ENCODE measurements at places on chromosomes 12 and 14.
A peak's percentile ranks its signal among the peaks of the same experiment; 100 is the strongest.

DNA sequence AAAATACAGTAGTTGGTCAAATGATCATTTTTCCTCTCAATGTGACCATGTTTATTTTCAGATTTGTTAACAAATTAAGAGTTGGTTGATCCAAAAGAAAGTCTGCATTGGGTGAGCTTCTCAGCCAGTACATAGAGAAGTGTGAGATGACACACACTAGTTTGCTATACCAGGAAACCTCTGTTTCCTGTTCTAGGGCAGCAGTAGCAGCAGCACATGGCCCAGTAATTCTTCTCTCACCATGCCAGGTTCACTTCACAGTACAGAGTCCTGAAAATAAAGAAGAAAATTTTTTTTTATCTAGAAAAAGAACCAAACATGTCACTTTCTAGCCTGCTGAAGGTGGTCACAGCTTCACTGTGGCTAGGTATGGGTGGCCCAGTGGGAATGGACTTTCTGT is 250.2 kb upstream of the OR4E1 start:
- no peak for DNase-seq

- DNase-seq = no peak
Observed at GRCh38 chr12:130766470-130766869, 50.4 kb upstream of the RIMBP2 start.

GRCh38 chr12:101876861-101877805 is at the start of gene DRAM1:
DRAM1 (plus strand) TSS chr12:101877580; CDS start chr12:101877790, 210 bp downstream.
- DNase-seq = no peak

DNA sequence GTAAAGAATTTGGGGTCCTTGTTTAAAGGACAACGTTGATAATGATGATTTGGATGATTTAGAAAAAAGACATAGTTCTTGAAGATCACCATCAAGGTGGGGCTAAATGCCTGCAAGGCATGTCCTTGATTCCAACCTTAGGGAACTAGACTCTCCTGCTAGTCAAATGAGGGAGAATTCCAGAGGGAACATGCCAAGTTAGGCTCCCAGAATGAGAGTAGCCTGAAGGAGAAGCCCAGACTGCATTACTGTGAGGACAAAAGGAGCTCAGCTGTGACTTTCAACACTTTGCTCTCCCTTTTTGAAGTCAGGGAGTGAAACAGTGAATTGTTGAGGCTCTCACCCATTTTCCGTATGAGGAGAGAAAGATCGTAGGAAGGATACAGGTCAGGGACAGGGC is 95.2 kb upstream of the TBX3 start:
- DNase-seq = no peak

DNA sequence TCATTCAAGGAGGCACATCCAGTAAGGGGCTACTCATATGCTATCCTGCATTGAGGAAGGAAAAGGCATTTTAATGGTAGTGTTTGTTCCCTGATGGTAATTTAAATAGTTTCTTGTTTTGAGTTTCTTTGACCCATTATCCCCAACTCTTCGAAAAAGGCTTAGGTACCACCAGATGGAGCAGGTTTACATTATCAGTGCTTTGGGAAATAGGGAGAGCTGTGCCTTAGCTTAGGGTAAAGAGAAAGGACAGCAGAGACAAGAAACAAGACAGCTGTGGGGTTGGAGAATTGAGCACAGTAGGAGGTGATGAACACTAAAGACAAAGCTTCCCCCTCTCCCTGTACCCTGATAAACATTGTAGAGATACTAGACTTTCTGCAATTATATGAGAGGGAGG is 29.1 kb upstream of the HELB start:
- no peak for DNase-seq

- no peak for DNase-seq
Observed at GRCh38 chr14:61525293-61526011, 169.9 kb upstream of the HIF1A start.

DNA sequence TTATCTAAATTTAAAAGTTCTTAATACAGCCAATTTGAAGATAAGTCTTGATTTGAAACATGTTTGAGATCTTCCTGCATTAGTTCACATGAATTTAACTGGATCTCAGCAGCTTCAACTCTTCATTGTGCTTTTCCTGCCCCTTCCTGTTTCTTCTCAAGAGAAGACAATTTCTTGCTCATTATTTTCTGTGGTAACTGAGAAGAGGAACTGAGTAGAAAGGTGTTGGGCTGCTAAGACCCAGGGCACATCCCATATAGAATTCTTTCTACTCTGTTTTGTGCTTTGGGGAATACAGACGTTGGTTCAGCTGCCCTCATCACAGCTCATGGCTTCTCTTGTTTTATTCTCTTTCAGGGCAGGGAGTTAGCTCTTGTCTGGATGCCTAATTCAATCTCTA is 110.2 kb downstream of the SNAPC1 start:
- DNase-seq = no peak

DNA sequence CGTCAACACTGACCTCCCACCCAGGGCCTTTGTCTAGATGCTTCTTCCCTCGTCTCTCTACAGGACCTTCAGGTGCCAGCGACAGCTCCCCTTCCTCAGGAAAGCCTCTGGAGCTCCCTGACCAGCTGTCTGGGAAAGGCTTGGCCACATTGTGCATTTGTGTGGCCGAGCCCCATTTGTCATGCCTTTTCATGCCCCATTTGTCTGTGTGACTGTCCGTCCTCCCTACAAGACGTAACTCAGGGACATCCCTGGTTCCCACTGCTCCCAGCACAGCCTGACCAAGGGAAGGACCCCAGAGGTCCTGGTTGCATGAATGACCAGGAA is 23.8 kb downstream of the ZFYVE21 start:
- no peak for DNase-seq

- no peak for DNase-seq
Observed at GRCh38 chr14:90576981-90577660, 180.3 kb downstream of the CALM1 start.

DNA sequence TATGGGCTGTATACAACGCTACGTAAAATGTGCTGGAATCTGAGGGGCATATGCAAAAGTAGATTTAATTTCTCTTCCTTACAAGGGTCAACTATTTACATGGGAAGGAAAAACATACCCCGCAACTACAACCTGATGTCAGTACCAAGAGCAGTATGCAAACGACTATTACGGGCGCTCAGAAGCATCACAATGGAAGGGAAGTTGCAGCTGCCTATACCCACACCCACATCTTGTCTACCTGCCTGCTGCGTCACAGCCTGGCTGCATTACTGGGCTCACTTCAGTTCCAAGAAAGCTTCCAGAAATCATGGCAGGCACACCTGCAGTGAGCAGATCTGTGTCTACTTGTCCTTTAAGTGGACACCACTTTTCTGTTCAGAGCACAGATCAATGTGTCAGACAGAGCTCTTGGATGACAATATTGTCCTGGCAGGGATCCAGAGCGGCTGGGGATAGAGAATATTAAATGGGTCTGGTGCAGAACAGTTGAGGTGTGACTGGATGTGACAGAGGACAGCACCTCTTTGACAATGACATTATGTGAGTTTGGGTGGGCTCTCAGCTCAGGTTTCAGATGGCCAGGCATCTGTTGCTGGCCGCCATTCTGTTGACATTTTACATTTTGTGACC is 41.5 kb upstream of the GNG2 start:
- peak; percentile 67 for DNase-seq

- DNase-seq = no peak
Observed at GRCh38 chr12:124774462-124775167, 89.0 kb downstream of the SCARB1 start.

DNA sequence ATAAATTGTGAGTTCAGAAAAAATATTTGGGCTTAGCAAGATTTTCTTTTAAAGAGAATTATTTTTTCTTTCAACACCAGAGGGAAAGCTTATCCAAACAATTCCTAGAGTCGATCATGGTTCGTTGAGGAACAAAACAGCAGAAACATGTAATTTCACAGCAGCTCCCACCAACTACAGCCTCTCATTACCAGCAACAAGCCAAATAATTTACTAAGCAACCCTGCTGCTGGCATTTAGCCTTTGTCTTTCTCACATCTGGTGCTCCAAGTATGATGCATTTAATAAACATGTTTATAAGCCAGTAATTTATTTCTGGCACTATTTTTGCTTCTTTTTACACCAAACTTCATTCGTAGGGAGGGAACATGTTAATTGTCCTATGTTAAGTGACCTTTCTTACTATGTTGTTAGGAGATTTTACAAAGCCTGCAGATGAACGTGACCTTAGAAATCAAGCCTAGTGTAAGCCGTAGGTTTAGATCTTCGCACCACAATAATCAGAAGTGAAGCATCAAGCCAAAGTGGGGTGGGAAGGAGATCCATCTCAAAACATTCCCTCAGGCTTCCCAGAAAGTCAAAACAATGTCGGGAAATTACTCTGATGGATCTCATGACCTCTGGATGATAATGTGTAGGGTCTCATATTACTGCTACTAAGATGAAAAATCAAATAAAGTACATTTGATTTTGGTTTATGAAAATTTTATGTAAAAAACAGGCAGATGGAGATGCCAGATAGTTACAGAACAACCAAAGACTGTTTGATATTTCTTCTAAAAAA is 128.4 kb downstream of the RPAP3 start:
- no peak for DNase-seq

DNA sequence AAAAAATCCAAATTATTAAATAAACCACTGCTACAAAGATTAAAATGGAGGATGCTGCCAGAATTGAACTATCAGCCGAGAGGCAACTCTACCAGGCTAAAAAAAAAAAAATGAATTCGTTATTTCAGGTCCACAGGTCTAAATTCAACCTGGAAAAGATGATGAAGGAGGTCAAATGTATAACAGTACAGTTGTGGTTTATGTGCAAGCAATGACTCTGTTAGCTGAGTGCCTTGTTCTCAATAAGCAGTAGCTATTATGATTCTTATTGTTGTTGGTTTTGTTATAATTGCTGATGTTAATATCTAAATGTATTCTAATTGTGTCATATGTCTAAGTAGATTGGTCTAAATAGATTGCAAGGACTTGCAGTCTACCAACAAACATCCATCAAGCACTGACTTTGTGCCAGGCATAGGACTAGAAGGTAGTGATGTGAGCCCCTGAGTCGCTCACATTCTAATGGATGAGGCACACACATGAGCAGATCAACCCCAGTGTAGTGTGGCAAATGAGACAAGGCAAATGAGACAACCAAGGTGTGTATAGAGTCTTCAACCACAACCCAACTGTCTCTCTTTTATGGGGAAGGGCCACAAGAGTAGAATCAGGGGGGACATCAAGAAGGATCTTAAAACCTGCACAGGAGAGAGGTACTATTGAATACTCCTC is 77.0 kb upstream of the PLEKHG7 start:
- DNase-seq = no peak

- no peak for DNase-seq
Observed at GRCh38 chr12:112342587-112342986, 39.6 kb downstream of the HECTD4 start.

GRCh38 chr12:47570151-47570550 is 135.7 kb downstream of the RPAP3 start:
- DNase-seq = no peak

- DNase-seq = no peak
Observed at GRCh38 chr14:70780396-70781075, 28.8 kb downstream of the MAP3K9 start.

GRCh38 chr12:46198913-46199312 is 69.9 kb downstream of the SLC38A1 start:
- no peak for DNase-seq

DNA sequence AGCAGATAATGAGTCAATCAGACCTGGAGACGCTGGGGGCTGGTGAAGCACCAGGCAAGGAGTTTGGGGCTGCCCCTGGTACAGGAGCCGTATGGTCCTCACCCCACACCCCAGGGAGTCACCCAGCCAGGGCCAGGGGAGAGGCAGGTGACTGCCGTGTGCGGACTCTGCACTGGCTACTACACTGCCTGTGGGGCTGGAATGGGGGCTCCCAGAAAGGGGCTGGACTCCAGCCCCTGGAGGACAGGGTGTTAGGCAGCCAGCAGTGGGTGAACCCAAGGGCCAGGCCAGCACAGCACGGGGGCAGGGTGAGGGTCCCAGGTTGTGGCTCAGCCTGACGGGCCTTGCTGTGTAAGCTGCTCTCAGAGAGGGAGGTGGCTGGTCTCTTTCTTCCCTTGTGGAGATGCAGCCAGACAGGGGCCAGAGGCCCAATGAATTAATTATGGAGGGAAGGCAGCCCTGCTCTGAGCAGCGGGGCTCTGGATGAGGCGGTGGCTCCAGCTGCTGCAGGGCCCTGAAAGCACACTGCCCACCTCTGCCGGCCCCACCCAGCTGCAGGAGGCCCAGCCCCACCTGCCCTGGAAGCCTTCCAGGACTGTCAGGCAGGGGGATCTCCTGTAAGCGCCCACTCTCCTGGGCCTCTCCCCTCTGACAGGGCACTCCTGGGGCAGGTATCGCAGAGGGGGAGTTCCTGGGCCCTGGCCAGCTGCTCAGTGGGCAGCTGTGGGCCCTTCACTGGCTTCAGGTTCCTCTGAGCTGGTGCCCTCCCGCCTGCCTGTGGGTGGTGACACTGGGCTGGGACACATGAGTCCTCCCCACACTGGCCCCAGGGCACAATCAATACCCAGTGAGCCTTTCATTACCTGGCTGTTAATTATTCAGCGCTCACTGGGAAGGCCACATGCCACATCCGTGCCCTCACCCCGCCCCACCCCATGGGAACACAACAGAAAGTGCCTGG is 142.5 kb upstream of the C14orf180 start:
- DNase-seq = no peak

DNA sequence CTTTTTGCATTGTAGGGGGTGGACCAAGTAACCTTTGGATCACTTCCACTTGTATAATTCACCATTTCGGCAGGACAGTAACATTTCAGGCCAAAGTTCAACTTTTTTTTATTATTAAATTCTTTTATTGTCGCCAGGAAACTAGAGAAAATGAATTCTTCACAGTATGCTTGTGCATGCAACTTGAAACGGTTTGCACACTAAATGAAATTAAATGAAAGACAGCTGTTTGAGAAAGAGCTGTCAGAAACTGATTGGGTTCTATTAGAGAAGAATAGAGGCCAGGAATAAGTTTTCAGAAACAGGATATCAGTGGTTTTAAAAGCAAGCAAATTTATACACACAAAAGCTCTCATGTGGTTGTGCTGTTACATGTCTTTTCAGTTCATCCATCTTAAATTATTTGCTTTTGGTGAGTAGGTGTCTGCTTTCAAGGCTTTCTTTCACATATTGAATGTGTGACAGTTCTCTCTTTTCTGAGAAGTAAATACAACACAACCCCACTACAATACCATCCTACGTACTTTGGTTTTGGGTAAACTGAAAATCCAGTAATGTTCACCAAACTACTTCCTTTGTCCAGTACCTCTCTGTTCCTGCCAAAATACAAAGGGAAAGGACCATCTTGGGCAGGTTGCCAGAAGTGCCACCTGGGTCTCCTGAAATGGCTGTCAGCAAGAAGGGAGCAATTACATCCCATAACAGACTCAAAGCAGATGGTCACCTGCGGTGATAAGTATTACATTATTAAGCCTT is 291.7 kb downstream of the RAD51B start:
- DNase-seq = peak; percentile 45

DNA sequence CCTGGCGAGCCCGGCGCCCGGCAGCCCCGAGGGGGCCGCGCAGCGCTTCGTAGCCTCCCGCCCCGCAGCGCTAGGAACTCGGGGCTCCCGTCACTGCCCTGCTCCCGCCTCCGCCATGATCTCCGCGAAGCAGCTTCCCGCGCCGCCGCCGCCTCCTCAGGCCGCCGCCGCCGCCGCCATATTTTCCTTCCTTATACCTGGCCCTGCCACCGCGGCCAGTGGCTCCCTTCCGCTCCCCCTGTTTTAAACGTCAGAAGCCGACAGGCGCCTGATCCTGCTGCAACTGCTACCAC is 286 bp downstream of the PPP4R3A start:
- no peak for DNase-seq

Measured in NCI-H187 treated with DMSO at 0.1 percent for 48 hours (cell line).